ENCODE measurements at places on chromosomes 12 and 14. TPM values are rescaled to one million over a fixed set of nuclear protein-coding genes. Genes with fewer than 3 reads are reported as not detected.

Gene VCPKMT
- 3.4 TPM for total RNA-seq

Gene CCDC60
- total RNA-seq, result not detected

Gene FOXN4
- not detected for total RNA-seq

Gene FIGNL2
- 0.28 TPM for total RNA-seq

Gene C12orf57
- 142 TPM for total RNA-seq

GRCh38 chr12:77514511-77514910, 316.2 kb upstream of the NAV3 start:
- H3K4me3 ChIP-seq, result no peak overlapping the region
- no peak for DNase-seq
- H3K27me3 ChIP-seq, result no peaks in the 10 kb centered on the region
- no peaks in the 10 kb centered on the region for H3K36me3 ChIP-seq
- no peak overlapping the region for H3K27ac ChIP-seq

DNA sequence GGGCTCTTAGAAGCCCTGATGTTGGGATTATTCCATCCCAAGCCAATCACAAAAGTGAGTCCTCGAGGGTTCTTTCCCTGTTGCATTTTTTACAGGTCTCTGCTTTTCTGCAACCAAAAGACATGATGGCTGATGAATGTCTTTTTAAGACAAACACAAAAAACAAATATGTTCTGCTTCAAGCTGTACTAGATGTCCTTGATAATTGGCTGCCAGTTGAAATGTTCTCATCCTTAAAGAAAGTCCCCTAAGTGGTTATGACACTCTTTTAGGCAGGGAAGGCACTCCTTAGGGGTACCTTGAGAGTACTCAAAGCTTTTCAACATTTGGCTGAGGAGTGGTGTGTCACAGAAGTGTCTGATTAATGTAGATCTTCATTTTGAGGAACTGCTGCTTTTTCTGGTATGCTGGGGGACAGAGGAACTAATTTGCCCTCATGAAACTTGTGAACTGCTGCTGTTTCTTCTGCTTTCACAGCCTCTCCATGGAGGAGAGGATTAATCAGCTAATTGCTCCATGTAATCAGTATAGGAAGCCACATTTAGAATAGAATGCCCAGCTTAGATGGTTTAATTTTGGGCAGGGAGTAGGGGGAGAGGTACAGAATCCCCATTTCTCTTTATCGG, 22.8 kb upstream of the IGF1 start:
- no peak overlapping the region for H3K27ac ChIP-seq
- no peaks in the 10 kb centered on the region for H3K36me3 ChIP-seq
- peaks cover 4% of the 10 kb centered on the region for H3K27me3 ChIP-seq
- H3K4me1 ChIP-seq, result no peaks in the 10 kb centered on the region

DNA sequence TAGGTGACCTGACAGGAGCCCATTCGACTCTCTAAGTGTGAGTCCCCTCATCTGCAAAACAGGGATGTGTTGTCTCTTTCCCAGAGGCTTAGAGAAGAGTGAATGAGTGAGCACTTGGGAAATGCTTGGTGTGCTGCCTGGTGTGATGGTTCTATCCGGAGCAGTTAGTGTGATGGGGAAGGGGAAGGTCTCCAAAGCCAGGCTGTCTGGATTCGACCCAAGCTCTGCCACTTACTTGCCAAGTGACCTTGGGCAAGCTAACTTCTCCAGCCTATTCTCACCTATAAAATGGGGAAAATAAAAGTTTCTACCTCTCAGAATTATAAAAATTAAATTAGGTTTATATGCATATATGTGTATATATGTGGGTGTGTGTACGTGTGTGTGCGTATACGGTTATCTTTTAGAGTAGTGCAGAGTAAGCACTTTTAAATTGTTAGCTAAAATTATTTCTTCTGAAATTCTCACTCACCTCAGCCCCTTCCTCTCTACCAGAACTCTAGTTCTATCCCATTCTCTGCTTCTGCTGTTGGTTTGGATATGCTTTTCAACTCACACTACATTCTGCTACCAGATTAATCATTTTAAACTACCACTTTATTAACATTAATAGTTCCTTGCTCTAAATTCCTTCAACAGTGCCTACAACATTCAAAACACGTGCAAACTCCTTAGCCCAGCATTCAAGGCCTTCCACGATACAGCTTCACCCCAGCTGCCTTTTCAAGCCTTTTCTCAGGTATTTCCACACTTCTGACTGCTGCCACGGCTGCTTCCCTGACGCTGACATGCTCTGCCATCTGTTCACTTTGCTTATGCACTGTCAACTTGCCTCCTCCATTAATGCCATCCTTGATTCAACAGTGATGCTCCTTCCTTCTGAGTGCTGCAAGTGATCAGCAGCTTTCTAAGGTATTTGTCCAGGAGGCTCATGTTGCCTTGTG, 55.3 kb downstream of the DICER1 start:
- H3K27ac ChIP-seq, result no peak overlapping the region
- peaks cover 17% of the 10 kb centered on the region for H3K4me1 ChIP-seq
- H3K4me3 ChIP-seq, result no peak overlapping the region
- no peaks in the 10 kb centered on the region for H3K27me3 ChIP-seq
- no peak for DNase-seq

- H3K36me3 ChIP-seq, result no peaks in the 10 kb centered on the region
- H3K27ac ChIP-seq, result peak overlapping the region; percentile 87
- peak; percentile 43 for DNase-seq
- peak overlapping the region; percentile 80 for H3K4me3 ChIP-seq
- peaks cover 39% of the 10 kb centered on the region for H3K4me1 ChIP-seq
Measured at GRCh38 chr14:75430526-75430925, 2.7 kb downstream of the JDP2 start.

DNA sequence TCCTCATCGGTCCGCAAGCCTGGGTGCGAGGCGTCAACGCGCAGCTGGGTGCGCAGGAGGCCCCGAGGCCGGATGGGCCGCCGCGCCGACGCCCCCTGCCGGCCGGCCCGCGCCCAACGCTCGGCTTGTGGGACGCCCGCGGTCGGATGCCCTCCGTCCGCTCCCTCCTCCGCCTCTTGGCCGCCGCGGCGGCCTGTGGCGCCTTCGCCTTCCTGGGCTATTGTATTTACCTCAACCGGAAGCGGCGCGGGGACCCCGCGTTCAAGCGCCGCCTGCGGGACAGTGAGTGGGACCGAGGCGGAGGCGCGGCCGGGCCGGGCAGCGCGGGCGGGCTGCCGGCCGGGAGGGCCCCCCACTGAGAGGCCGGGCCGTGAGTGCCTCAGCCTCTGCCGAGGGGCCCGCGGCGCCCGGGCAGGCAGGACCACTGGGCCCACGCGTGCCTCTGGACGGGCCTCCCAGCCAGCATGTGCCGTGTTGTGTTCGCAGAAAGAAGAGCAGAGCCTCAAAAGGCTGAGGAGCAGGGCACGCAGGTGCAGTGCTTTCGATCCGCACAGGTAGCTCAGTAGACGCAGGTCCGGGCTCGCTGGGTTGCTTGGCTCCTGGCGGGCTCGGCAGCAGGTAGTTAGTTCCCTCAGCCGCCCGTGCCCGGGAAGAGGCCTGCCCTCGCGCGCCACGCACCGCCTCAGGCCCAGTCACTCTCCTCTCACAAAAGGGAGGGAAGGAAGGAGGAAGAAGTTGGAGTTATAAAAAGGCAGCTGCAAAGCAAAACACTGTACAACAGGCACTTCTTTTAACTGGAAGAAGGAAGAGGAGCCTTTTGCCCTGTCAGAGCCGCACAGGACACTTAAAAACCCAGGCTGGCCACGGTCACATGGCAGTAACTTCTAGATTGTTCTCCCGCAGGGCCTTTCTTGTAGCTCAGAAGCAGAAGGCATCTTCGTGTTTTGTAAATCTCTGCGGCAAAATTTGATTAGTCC, at the start of gene TOMM20L:
TSS of gene TOMM20L (plus strand) at position 119 of the 977 bp plus-strand sequence. CDS start at position 147, 28 bp downstream.
- peaks cover 12% of the 10 kb centered on the region for H3K4me1 ChIP-seq
- peak; percentile 81 for DNase-seq
- H3K27ac ChIP-seq, result peak within 1 kb of the TSS; percentile 78
- H3K36me3 ChIP-seq, result no peaks in the 10 kb centered on the region
- peak within 1 kb of the TSS; percentile 67 for H3K4me3 ChIP-seq

DNA sequence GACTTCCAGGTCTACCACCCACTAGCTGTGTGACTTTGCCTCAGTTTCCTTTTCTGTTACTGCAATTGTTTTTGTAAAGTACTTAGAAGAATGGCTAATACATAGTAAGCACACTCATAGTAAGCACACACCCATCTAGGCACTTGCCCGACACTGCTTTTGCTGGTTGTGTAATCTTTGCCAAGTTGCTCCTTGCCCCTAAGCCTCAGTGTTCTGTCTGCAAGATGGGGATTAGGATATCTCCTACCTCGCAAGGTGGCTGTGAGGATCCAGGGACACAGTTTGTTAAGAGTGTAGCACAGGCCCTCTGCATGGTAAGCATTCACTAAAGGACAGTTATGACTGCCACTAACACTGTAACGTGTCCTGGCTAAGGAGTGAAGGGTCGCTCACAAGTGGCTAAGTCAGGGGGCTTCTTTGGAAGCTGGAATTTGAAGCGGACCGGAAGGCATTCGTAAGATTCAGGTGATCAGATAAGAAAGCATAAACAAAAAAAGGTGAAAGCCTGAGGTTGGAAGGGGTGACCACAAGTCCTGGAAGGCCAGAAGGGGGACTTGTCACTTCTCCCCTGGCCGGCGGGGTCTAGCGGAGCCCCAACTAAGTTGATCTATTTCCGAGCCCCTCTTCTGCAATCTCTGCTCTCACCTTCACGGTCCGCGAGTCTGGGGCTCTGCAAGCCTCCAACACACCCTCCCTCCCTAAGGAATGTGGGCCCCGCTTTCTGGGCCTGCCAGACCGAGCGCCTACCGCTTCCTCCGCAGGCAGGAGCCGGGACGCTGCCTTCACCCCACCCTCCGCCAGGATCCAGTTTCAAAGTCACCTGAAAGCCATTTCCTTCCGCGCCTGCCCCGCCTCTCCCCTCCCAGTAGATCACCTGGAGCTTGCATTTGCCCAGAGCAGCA, 1.5 kb upstream of the PLEKHG3 start:
- H3K4me3 ChIP-seq, result no peak overlapping the region
- H3K36me3 ChIP-seq, result no peaks in the 10 kb centered on the region
- H3K4me1 ChIP-seq, result peaks cover 6% of the 10 kb centered on the region
- no peak overlapping the region for H3K27ac ChIP-seq

DNA sequence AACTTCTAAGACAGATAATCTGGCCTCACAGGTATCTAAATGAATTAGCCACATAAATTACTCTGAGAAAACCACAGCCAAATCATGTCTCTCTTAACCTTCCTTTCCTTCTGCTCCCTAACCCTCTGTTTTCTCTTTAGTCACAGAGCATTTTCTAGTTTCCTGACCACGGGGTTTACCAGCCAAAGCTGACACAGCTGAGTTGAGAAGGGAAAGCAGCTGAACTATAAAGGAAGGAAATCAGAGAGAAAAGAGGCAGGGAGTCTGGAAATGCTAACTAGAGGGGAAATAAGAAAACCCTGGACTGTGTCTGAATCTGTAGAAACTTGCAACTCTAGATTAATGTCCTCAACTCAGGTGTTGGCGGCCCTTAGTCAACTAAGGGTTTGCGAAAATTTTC, 24.4 kb downstream of the ANKS1B start:
- H3K4me1 ChIP-seq, result no peaks in the 10 kb centered on the region
- no peak overlapping the region for H3K4me3 ChIP-seq
- H3K36me3 ChIP-seq, result no peaks in the 10 kb centered on the region
- no peaks in the 10 kb centered on the region for H3K27me3 ChIP-seq
- H3K27ac ChIP-seq, result no peak overlapping the region

- no peak overlapping the region for H3K4me3 ChIP-seq
- no peaks in the 10 kb centered on the region for H3K4me1 ChIP-seq
- DNase-seq, result no peak
- H3K27me3 ChIP-seq, result peaks cover 29% of the 10 kb centered on the region
- no peaks in the 10 kb centered on the region for H3K36me3 ChIP-seq
- no peak overlapping the region for H3K27ac ChIP-seq
Measured at GRCh38 chr14:96746101-96746500, 51.1 kb upstream of the VRK1 start.

DNA sequence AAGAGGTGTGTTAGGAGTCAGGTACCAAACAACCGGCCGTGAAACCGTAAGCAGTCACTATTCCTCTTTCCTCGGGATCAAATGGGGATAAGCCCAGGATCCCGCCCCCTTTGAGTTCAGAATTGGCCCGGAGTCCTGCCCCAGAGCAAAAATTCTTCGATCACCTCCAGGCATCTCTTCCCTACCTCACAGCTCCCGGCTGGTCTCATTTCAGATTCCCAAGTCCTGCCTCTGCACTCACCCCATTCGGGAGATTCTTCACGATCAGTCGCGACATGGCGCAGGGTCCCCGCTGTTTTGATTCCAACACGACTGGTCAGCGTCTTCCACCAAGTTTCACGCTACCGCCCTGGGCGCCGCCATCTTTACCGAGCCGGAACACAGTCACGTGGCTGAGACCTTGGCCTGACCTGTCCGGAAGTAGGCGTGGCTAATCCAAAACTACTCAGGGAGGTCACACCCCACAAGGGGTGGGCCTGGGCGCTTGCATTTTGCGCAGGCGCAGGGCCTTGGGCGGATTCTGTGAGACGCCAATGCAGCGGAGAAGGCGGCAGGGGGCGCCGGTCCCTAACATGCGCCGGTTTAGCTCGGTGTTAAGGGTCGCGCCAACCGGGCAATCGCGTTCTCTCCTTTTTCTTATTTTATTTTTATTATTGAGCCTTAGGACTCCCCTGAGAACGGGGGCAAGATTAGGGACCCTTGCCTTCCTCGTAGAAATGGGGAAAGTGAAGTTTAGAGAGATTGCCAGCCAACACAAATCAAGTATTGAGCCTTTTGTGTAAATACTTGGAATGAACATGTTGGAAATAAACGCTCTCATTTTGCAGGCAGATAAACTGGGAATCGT, at the start of gene RBM19:
TSS of gene RBM19 (minus strand) at position 375 of the 847 bp plus-strand sequence. CDS start at position 277, 98 bp downstream.
- peaks cover 12% of the 10 kb centered on the region for H3K36me3 ChIP-seq

- no peak overlapping the region for H3K4me3 ChIP-seq
- no peaks in the 10 kb centered on the region for H3K4me1 ChIP-seq
- H3K27me3 ChIP-seq, result no peaks in the 10 kb centered on the region
- no peaks in the 10 kb centered on the region for H3K36me3 ChIP-seq
Measured at GRCh38 chr12:87074781-87075180, 818.6 kb upstream of the MGAT4C start.

DNA sequence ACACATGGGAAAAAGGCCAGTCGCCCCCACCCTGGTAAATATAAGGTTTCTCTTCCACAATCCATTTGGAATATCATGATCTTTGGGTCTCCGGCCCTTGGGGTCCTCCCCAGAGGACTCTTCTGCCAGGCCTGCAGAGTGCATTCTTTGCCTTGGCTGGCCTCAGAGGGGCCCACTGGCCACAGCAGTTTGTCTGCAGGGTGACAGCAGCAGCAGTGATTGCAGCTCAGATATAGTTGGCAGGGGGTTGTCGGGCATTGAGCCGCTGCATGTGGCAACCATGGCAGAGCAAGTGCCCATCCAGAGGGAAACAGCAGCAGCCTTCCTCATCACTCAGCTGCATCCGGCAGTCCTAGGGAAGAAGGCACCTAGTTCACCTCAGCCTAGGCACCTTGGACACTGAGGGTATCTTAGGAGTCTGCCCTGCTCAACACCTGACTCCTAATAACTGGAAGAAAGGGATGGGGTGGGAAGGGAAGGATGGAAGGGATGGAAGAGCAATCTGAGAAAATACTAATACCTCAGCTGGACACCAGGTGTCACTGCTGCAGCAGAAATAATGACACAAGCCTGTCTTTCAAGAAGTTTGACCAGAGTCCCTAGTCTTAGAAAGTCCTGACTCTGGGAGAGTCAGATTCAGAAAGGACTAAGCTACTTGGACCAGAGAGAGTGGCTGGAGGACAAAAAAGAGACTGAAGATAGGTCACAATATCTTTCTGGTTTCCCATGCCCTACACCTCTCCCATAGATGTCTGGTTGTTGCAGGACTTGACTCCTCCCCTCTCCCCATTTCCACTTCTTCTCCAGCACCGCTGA, 8.9 kb downstream of the AJUBA start:
- no peak overlapping the region for H3K4me3 ChIP-seq
- peaks cover 24% of the 10 kb centered on the region for H3K4me1 ChIP-seq
- H3K36me3 ChIP-seq, result peaks cover 52% of the 10 kb centered on the region
- peak overlapping the region; percentile 39 for H3K27ac ChIP-seq
- no peaks in the 10 kb centered on the region for H3K27me3 ChIP-seq
- no peak for DNase-seq

Measured in heart right ventricle (tissue), 16 donors.